ENCODE measurements at places on chromosomes 13 and 19. TPM values are rescaled to one million over a fixed set of nuclear protein-coding genes. Genes with fewer than 3 reads are reported as not detected.
A peak's percentile ranks its signal among the peaks of the same experiment; 100 is the strongest.

- no peaks in the 10 kb centered on the region for H3K27me3 ChIP-seq
- H3K27ac ChIP-seq = no peak overlapping the region
- H3K36me3 ChIP-seq = no peaks in the 10 kb centered on the region
- no peak overlapping the region for H3K4me3 ChIP-seq
- no peak for DNase-seq
- H3K4me1 ChIP-seq = no peaks in the 10 kb centered on the region
Measured at GRCh38 chr13:87314822-87315221, 356.3 kb upstream of the SLITRK5 start.

DNA sequence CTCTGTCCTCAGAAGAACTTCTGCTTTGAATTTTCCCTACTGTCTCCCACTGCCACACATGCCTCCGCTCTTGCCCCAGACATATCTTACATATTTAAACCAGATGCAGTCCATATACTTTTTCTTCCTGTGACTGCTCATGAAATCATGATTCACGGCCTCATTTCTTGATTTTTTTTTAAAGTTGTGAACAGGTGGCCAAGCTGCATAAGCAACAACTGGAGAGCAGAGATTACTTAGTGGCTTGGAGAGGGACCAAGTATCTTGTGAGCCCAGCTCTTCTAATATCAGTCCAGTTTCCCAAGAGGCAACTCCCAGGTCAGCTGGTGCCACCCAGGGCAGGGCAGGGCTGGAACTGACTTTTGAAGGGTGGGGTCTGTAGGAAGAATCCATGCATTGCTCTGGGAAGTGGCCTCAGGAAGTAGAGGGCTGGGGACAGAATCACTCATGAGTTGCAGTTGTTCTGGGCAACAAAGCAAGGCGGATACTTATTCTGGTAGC, 152.4 kb downstream of the LMO7 start:
- H3K4me1 ChIP-seq = no peaks in the 10 kb centered on the region
- no peaks in the 10 kb centered on the region for H3K27me3 ChIP-seq
- H3K27ac ChIP-seq = no peak overlapping the region
- no peaks in the 10 kb centered on the region for H3K36me3 ChIP-seq
- no peak overlapping the region for H3K4me3 ChIP-seq

Gene GFY
- total RNA-seq = not detected

Gene AMER2
- total RNA-seq = not detected

DNA sequence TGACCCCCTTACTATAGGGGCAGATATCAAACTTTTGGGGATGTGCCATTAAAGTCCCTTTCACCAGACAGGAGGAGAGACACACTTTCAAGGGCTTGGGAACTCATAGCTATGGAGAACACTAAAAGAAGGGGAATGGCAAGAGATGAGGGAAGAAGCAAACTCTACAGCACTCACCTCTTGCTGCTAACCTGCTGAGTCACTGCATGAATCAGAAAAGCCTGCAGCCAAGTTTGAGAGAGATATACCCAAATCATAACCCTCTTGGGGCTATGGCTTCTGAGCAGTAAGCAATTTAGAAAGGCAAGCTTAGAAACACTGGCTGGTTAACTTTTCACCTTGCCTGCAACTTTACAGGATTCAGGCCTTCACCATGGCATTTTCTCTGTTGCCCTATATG, 1028.0 kb downstream of the UQCRFS1 start:
- no peak overlapping the region for H3K27ac ChIP-seq
- H3K4me3 ChIP-seq = no peak overlapping the region
- H3K27me3 ChIP-seq = no peaks in the 10 kb centered on the region

GRCh38 chr19:14002571-14003250, 3.4 kb downstream of the RFX1 start:
- H3K27ac ChIP-seq = peak overlapping the region; percentile 99
- peaks cover 22% of the 10 kb centered on the region for H3K36me3 ChIP-seq
- peak overlapping the region; percentile 60 for H3K4me3 ChIP-seq
- H3K4me1 ChIP-seq = peaks cover 43% of the 10 kb centered on the region
- peak; percentile 63 for DNase-seq

GRCh38 chr13:51240178-51240577, 18.0 kb downstream of the FAM124A start:
- H3K36me3 ChIP-seq = no peaks in the 10 kb centered on the region
- H3K27me3 ChIP-seq = peaks cover 34% of the 10 kb centered on the region
- DNase-seq = no peak
- H3K4me1 ChIP-seq = peaks cover 5% of the 10 kb centered on the region
- H3K27ac ChIP-seq = no peak overlapping the region

- peaks cover 51% of the 10 kb centered on the region for H3K4me1 ChIP-seq
- peak overlapping the region; percentile 31 for H3K27ac ChIP-seq
Measured at GRCh38 chr19:35009424-35010415, 9.6 kb downstream of the GRAMD1A start.

GRCh38 chr19:46426506-46427162, 2.1 kb downstream of the PNMA8C start:
- H3K4me3 ChIP-seq = peak overlapping the region; percentile 47
- peak; percentile 54 for DNase-seq
- H3K36me3 ChIP-seq = no peaks in the 10 kb centered on the region
- peaks cover 86% of the 10 kb centered on the region for H3K27me3 ChIP-seq
- H3K27ac ChIP-seq = no peak overlapping the region
- peaks cover 33% of the 10 kb centered on the region for H3K4me1 ChIP-seq

Gene BIVM
- total RNA-seq = 42.3 TPM

DNA sequence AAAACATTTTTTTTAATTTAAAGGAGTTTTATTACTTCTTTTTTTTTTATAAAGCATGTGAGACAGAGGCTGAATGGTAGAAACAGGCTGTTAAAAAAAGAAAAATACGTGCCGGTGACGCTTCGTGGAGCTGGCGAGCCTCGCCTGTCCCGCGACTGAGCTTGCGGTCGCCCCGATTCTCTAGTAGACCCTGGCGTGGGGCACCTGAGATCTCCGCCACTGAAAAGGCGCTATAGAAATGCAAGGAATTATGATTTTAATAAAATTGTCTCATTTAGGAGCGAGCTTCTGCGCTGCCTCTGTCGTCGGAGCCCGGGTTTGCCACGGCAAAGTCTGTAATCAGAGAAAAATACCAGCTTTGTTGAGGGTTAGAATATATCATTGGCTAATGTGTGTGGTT, 18.4 kb downstream of the NFIX start:
- no peak for DNase-seq
- H3K27me3 ChIP-seq = peaks cover 89% of the 10 kb centered on the region
- H3K4me1 ChIP-seq = peaks cover 11% of the 10 kb centered on the region
- H3K27ac ChIP-seq = peak overlapping the region; percentile 32

- no peak for DNase-seq
- H3K27ac ChIP-seq = no peak overlapping the region
- H3K4me1 ChIP-seq = no peaks in the 10 kb centered on the region
- H3K27me3 ChIP-seq = no peaks in the 10 kb centered on the region
Measured at GRCh38 chr19:37505958-37506386, 767 bp upstream of the ZNF793 start.

Gene DACH1
- total RNA-seq = not detected

Gene COX7A1
- not detected for total RNA-seq

DNA sequence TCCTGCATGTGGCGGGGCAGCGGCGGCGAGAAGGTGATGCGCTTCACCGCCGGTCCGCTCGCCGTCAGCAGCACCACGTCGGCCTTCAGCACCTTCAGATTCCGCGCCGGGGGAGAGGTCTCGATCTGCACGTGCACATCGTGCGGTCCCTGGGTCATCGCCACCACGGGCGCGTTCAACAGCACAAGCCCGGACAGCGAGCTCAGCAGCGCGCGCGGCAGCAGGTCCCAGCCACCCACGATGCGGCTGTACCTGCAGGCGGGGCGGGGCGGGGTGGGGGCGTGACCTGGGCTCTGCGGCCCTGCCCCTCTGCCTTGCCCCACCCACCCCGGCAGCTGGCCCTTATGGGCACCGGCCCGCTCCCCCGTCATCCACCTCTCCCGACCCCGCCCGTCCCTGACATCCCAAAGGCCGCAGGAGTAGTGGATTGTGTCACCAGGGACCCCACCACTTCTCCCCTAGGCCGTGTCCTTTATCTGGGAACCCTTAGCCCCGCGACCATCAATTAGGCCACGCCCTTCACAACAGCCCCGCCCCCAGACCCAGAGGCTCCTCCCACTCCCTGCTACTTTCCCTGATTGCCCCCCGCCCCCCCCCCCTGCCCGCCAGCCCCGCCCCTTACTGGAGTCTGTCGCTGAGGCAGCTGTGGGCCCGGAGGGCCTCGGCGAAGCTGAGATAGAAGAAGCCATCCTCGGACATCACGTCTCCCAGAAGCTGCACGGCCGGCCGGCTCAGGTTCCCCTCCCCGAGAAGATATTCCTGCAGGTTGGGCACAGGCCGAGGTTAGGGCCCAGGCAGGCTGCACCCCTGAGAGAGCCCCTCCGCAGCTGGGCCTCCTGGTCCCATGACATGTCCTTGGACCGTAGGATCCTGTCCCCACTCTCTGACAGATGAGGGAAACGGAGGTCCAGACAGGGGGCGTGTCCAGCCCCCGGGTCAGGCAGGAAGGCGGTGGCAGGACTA, 6.1 kb downstream of the IL4I1 start:
- peak; percentile 75 for DNase-seq
- H3K27me3 ChIP-seq = no peaks in the 10 kb centered on the region
- no peaks in the 10 kb centered on the region for H3K36me3 ChIP-seq
- H3K4me3 ChIP-seq = peak overlapping the region; percentile 71

DNA sequence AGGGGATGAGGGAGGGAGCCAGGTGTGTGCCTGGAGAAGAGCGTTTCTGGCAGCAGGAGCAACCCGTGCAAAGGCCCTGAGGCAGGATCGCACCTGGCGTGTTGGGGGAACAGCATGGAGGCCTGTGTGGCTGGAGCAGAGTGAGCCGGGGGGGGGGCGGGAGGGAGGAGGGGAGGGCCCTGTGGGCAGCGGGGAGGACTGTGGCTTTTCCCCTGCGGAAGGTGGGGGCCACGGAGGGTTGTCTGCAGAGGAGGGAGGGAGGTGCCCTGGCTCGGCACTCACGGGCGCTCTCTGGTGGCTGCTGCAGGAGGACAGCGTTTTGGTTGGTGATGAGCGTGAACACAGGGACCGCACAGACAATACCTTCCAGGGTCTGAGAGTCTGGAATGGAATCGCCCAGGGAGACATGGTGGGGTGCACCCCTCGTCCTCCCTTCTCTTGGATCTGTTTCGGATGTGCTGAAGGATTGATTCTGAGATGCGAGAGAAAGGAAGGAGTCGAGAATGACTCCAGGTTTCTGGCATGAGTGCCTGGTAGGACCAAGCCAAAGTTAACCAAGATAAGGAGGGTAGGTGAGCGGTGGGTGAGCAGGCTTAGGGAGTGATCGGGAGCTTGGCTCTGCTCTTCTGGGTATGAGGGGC, 6.5 kb downstream of the RAB11B start:
- H3K4me3 ChIP-seq = no peak overlapping the region
- peaks cover 27% of the 10 kb centered on the region for H3K4me1 ChIP-seq
- H3K36me3 ChIP-seq = no peaks in the 10 kb centered on the region

- no peaks in the 10 kb centered on the region for H3K36me3 ChIP-seq
- H3K4me1 ChIP-seq = no peaks in the 10 kb centered on the region
- no peak overlapping the region for H3K4me3 ChIP-seq
- peaks cover 2% of the 10 kb centered on the region for H3K27me3 ChIP-seq
- no peak overlapping the region for H3K27ac ChIP-seq
Measured at GRCh38 chr13:45915686-45916439, 64.3 kb upstream of the SIAH3 start.

Gene LRRC63
- 2.1 TPM for total RNA-seq

Gene MYO1F
- 250 TPM for total RNA-seq

Gene CCNA1
- 4.3 TPM for total RNA-seq

Measured in activated CD8-positive, alpha-beta memory T cell treated with anti-CD3 and anti-CD28 coated beads, Interleukin-2, amount 10 ng/mL, durations not matched to agents 7 days and 5 days (primary cell).